Astrocyte (in vitro differentiated cells and primary cell): ENCODE measurements at places on chromosomes 7 and 10. TPM values are rescaled to one million over a fixed set of nuclear protein-coding genes. Genes with fewer than 3 reads are reported as not detected.

DNA sequence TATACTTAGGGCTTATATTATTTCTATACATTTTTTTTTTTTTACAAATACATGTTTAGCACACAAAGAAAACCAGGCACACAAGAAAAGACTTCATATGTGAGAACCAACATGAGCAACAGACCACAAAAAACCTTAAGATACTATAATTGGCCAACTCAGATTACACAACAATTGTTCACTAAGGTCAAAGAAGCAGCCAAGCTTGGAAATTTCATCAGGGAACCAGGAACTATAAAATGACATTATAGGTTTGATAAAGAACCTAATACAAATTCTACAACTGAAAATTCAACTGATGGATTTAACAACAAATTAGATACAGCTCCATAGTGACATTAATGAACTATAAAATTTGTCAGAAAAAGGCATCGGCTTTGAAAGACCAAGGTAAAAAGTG, 4.4 kb upstream of the LUC7L2 start:
- no peak for DNase-seq

The CCL24 gene
- total RNA-seq, result not detected in 2 replicates

The HOGA1 gene
- 0.23 and 0.31 TPM in 2 replicates for total RNA-seq

DNA sequence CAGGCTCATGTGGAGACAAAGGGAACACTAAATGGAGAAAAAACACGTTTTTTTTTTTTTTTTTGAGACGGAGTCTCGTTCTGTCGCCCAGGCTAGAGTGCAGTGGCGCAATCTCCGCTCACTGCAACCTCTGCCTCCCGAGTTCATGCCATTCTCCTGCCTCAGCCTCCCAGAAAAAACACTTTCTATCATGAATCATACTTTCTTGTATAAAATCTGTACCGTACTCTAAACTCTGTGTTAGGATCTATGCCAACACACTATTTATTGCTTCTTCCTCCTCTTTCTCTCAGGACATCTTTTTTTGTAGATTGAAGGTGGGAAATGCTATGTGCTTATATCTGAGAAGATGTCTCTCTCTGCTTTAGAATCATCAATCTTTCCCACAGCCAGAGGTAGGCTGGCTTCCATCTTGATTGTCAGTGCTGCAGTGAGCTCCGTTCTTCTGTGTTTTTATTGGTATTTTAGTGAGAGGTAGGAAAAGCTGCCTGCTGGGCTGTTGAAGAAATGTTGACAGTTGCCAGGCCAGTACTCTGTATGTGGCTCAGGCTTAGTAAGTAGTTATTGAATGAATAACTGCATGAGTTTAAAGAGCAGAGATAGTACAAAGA, 101.1 kb downstream of the GPR85 start:
- DNase-seq, result peak; percentile 58

GRCh38 chr10:127907411-127908105, 655 bp downstream of the PTPRE start:
- peak; percentile 71 for DNase-seq
